ENCODE measurements at places on chromosomes 6 and 20.

DNA sequence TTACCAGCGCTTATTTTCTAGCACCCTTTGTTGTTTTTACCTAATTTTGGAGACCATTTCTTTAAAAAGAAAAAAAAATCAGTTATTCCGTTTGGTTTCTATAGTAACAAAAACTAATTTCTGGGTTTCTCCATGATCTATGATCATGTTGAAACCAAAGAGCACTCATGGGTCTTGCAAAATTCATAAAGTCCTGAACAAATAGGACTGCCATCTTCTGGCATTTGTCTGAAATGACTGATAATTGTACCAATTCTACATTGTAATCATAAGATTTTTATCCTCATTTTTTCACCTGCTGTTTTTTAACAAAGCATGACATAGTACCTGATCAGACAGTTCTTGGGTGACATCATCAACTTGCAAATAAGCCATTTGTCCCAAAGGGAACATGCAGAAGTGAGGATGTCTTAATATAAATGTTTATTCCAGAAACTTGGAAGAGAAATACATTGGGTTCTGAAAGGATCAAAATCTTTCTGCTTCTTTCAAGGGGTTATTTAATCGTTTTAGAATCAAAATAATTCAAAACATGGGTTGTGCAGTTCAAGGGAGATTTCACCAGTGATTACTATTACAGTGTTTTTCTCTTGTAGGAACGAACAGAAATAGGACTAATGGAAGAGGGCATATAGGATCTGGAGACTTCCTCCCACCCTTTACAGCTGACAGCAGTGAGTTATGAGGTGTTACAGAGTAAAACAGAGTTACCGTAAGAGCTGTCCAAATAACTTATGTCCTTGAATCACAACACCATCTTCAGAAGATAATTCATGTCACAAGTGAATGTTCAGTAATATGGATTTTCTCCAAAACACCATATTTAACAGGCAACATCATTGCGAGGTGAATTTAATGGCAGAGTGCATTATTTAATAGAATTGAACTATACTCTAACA lies 87.1 kb upstream of the GJE1 start:
- DNase-seq = no peak

- DNase-seq = peak; percentile 82
Measured at GRCh38 chr6:593139-593906, 63.6 kb downstream of the HUS1B start.

GRCh38 chr20:20463933-20464374 lies 96.0 kb downstream of the INSM1 start:
- DNase-seq = no peak

- no peak for DNase-seq
Measured at GRCh38 chr6:65627015-65627414, 80.0 kb downstream of the EYS start.

GRCh38 chr6:34182751-34183531 lies 37.1 kb upstream of the GRM4 start:
- peak; percentile 65 for DNase-seq
